ENCODE measurements at places on chromosomes 12 and 14.

DNA sequence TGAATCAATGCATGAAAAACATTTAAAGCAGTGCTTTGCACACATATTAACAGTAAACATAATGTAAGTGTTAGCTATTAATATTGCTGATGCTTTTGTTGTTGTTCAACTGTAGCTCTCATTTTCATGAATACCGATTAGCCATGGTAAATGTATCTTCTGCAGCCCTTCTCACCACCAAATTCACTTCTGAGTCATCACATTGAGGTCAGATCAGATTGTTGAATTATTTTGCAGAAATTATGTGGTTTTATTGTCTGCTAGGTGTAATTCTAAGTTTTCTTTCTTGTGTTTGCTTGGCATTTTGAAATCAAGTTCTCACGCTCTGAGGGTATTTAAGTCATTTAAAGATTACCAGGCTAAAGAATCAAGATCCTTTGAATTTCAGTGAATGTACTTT lies 74.6 kb downstream of the AKAP6 start:
- DNase-seq = peak; percentile 35

DNA sequence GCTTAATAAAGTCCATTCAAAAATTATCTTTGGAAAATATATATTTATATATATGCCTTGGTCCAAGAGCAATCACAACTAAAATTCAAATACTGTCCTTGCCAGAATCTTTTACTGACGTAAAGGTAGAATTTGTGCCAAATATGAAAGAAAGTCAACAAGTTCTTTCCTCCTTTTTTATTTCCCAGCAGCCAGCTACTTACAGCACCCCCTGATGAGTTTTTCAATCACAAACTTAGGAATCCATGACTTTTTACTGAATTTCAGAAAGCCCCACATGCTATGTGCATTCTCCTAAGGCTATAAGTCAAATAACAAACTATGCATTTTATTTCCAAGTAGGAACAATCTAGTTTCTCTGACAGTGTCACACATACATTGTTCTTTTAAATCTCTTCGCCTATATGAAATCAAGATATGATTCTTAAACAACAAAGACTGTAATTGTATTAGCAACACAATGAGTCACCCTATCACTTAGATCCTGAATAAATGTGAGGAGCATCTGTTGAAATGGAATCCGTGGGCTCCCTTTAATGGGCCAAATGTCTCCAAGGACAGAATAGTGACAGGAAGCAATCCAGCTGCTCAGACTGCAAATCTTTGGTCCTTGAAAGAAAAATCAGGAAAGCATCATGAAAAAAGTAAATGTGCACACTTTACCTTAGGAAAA lies 271.4 kb downstream of the DUSP6 start:
- peak; percentile 50 for DNase-seq

GRCh38 chr12:87117526-87117925 lies 861.3 kb upstream of the MGAT4C start:
- DNase-seq = no peak

GRCh38 chr12:31370531-31371255 lies 44.7 kb upstream of the SINHCAF start:
- DNase-seq = no peak

GRCh38 chr14:64566651-64567122 lies 16.9 kb downstream of the PPP1R36 start:
- peak; percentile 13 for DNase-seq

GRCh38 chr12:6124411-6125309 lies at the start of gene VWF:
Gene VWF, minus strand, starts transcription at chr12:6124670. Its CDS starts 1,474 bp downstream, at chr12:6123196.
- no peak for DNase-seq

- DNase-seq = peak; percentile 42
These were observed 126.1 kb upstream of the FUT8 start for GRCh38 chr14:65286443-65286842.

DNA sequence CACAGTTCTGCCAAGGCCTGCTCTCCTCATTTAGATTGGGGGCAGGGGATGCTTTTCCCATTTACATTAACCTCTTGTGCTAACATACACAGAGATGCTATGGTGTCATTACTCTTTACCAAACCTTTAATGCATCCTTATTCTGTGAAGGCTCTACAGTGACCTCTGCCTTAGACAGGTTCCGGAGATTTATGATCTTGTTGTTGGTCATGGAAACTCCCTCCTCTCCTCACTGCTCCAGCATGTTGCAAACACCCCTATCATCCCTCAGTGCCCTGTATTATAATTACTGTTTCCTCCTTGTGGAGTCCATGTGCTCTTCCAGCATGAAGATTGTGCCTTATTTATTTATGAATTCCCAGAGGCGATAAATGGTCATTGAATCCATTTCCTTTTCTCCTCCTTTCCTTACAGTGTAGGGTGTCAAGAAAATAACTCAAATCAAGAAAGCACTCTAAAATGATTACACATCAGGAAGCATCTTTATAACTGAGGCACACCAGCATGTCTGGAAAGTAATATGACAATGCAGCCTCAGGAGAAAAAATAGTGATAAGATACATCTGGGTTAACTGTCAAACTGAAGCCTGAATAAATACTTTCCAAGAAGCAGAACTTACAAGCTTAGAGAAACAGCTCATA lies 37.8 kb downstream of the RTN1 start:
- DNase-seq = no peak

DNA sequence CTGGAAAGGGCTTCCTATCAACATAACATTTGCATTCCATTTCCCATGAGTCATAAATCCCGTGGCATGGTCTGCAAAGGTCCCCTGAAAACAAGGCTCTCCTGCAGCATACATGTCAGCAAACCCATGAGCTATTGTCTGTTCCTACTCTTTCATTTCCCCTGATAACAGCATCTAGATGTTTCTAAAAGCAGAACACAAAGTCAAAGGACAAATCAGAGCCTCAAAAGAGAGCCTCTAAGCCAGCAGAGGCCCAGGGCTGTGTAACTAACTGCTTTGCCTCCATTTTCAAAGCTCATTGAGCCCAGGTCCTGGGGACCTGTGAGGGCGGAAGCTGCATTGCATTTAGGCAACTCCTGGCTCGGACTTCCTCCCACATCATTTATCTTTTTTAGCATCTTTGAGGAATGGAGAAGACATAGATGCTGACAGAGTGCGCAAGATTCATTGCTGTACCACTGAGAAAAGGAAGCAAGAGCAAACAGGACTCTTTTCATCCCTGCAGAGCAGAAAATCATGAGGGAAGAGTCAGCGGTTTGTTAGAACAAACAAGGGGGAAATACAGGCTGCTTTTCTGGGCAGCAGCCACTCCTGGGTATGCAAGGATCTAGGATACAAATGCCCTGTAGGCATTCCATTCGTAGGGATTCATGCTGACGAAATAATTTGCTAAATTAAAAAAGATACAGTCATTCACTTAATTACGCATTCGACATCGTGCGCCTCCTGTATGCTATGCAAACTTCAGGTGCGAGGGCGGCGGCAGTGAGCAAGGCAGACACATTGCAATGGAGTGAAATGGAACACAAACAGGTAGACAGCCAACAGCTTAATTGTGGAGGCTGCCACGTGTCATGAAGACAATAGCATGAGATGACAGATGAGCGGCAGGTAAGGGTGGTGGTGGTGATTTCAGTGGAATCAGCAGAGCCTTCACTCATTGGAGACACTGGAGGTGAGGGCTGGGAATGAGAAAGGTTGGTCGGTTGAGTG lies 131.0 kb downstream of the TMEM132D start:
- no peak for DNase-seq

DNA sequence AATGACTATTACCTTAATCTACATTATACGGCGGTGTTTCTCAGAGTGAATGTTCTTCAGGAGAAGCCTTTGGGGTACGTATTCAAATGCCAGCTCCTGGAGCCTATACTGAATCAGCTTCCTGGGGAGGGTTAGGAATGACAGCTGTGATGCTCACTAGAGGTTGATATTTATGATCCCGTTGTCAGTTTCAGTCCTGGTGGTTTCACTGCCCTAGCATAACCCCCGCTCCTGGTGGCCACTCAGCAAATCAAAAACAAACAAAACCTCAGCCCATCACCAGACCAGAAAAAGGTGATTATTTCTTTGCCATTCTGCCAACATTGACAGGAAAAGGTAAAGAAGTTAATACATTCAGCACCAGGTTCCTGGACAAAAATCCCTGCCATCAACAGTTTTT lies 136.5 kb upstream of the CRY1 start:
- no peak for DNase-seq

DNA sequence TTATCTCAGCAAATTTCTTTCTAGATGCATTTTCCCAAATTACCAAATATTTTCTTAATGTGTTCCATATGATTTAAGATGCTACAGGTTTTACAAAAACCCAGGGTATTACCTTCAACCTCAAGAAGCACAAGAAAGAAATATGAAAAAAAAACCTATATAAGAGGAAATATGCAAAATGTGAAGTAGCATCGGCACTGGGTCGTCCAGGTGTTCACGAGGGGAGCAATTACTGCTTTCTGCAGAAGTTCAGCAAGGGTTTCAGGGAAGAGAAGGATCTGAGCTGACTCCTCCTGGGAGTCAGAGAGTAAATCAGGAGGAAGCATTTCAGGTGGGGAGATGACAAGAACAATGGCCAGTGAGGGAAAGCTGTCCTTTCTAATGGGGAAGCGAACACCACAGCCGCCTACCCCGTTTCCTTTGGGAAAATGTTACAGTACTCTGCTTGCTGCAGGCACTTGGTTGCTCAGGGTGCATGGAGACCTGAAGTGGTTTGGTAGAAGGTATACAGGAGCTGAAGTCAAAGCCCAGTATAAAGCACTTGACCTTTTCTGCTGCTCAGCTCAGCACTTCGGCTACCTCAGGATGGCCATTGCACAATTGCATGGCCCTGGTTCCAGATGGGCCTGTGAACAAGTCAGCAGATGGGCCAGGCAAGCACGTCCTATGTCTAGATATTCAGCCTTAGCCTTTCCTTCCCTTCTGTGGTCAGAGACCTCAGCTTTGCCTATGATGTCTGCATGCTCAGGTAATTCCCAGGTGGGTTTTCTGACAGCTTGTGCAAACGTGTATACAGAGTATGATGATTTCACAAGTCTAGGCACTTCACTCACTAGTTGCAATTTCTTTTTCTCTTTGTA lies 155.6 kb downstream of the PAX9 start:
- no peak for DNase-seq

- DNase-seq = peak; percentile 17
These were observed 67.6 kb upstream of the KTN1 start for GRCh38 chr14:55512421-55512820.

DNA sequence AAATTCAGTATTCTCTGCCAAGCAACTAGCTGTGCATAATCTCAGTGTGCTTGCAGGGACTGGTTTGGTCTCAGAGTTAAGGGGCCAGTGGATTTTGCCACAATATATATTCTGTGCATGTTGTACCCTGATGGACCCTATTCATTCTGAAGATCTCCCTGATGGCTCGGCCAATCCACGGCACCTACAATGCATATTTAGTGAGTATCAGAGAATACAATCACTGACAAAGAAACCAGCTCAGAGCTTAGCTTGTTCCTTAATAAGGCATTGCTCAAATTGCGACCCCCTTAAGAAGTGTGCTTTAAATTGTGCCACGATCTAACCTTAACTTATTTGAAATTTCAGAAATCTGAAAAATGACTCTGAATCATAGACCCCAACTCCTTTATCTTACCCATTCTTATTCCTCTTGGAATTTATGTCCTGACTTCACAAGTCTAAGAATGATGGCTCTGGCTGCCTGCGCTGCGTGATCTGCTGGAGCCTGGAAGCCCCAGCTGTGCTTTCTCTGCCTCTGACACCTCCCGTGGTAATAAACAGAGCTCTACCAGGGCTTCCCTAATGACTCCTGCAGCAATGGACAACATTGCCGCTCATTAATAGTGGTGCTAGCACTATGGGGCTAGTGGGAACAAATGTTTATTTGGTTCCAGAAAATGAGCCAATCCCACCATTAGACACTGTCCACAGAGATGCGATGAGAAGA lies 9.0 kb upstream of the DCAF4 start:
- no peak for DNase-seq

GRCh38 chr14:54785136-54785777 lies 117.4 kb downstream of the GCH1 start:
- DNase-seq = no peak

DNA sequence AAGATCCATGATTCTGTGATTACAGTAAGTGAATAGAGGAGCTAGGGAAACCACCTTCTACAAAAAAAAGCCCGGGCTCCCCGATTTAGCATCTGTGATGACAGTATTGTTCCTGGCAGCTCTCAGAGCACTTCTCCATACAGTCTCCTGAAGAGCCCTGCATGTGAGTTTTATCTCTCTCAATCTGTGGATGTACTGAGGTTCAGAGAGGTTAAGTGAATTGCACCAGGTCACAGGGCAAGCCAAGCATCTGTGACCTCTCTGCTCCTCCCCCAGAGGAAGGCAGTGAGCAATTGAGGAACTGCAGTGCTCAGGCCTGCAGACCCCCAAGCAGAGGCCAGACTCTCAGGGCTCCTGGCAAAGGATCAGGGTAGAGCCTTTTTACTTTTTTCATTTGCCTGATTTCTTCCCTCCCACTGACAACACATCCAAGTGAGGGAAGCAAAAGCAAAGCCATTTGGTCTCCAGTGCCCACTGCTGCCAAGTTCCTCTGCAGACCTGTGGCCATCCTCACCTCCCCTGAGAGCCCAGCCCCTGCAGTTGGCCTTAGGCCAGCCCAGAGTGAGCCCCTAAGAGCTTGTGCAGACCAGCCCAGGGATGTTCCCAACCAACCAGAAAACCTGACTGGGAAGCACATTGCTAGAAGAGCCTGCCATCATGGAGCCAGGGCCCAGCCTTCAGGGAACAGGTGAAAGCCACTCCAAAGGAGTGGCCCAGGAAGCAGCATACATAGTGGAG lies 47.6 kb upstream of the PNMA1 start:
- DNase-seq = no peak

- DNase-seq = no peak
These were observed 174.5 kb downstream of the TTC7B start for GRCh38 chr14:90641615-90642243.

DNA sequence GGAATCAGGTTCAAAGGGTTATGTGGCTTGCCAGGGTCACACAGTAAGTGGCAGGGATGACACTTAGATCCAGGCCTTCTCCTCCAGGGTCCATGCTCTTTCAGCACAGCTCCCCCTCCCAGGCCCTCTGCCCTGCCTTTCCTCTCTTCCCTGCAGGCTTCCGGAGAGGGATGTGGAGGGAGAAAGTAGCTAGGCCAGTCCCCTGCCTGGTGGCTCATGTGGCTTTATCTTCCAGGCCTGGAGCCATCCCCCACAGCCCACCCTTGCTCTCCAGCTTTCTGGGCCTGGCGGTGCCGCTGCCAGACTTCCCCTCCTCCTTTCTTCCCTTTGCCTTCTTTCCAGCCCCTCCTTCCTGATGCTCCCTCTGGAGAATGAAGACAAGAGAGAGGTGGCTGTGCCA lies 1.7 kb downstream of the PSMB11 start:
- DNase-seq = no peak

- DNase-seq = no peak
These were observed 80.4 kb downstream of the TTC8 start for GRCh38 chr14:88904864-88905263.

- no peak for DNase-seq
These were observed 60.7 kb upstream of the BCAT1 start for GRCh38 chr12:25009496-25010092.
